Activated CD4-positive, alpha-beta memory T cell treated with anti-CD3 and anti-CD28 coated beads for 36 hours (primary cell): ENCODE measurements at places on chromosomes 2 and 18. TPM values are rescaled to one million over a fixed set of nuclear protein-coding genes. Genes with fewer than 3 reads are reported as not detected.
A peak's percentile ranks its signal among the peaks of the same experiment; 100 is the strongest.

DNA sequence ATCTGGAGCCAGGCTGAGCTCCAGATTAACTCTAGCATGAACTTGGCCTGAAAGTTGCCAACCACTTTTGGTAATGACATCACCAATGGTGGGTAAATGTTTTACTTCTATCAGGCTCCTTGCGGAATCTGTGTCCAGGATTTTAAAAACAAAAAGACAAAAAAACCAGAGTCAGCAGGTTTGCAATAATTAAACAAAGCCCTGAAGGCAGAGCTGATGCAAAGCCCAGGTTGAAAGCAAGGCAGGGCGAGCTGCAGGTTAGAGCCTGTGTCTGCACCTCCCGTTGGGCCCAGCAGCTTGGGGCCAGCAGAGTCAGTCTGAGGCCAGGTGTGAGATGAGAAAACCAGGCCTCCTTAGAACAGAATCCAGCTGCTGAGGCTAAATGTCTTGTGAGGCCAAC, 29.1 kb upstream of the ALK start:
- no peak overlapping the region for H3K27ac ChIP-seq
- no peaks in the 10 kb centered on the region for H3K36me3 ChIP-seq
- no peak overlapping the region for H3K4me3 ChIP-seq
- DNase-seq: no peak
- H3K27me3 ChIP-seq: peaks cover 18% of the 10 kb centered on the region

The LAMA1 gene
- not detected for total RNA-seq

GRCh38 chr2:8984157-8984556, 19.3 kb downstream of the MBOAT2 start:
- H3K27ac ChIP-seq: no peak overlapping the region
- H3K4me3 ChIP-seq: no peak overlapping the region
- no peaks in the 10 kb centered on the region for H3K4me1 ChIP-seq
- no peak for DNase-seq
- H3K36me3 ChIP-seq: no peaks in the 10 kb centered on the region
- H3K27me3 ChIP-seq: peaks cover 4% of the 10 kb centered on the region

DNA sequence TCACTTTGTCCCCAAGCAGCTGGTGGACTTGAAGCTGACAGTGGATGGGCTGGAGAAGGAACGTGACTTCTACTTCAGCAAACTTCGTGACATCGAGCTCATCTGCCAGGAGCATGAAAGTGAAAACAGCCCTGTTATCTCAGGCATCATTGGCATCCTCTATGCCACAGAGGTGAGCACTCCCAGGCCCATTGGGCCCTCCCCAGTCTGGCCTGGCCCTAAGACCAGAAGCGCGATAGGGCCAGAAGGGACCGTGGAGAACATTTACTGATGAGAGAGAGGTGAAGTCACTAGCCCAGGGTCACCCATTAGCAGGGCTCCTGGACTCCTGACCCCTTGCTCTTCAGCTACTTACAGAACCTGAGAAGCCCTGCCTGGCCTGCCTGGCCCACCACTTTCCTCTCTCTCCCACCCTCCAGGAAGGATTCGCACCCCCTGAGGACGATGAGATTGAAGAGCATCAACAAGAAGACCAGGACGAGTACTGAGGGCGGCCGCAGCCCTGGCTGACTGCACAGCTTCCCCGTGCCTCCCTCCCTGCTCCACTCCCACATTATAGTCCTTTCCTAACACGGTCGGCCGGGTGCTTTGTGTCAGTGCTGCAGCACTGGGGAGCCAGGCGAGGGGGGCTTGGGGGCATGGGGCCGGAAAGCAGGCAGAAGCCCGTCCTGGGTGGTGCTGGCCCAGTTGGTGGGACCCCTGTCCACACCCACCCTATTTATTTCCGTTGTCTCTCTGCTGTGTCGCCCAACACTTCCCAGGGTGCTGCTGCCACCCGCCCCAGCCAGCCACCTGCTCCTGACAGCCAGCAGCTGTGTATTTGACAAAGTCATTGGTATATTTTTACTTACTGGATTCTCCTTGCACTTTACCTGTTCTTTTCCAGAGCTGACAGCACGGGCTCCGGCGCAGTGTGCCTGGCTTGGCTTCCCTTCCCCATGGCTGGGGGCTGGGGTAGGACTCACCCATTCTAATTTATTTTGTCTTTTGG, 6.6 kb upstream of the TMEM214 start:
- peaks cover 17% of the 10 kb centered on the region for H3K4me1 ChIP-seq
- no peak overlapping the region for H3K4me3 ChIP-seq
- H3K36me3 ChIP-seq: peaks cover 8% of the 10 kb centered on the region
- DNase-seq: no peak
- H3K27ac ChIP-seq: no peak overlapping the region

The MYCN gene
- 0.17 TPM for total RNA-seq

- H3K27ac ChIP-seq: no peak overlapping the region
- no peaks in the 10 kb centered on the region for H3K27me3 ChIP-seq
- no peak for DNase-seq
- no peaks in the 10 kb centered on the region for H3K36me3 ChIP-seq
- no peaks in the 10 kb centered on the region for H3K4me1 ChIP-seq
- H3K4me3 ChIP-seq: no peak overlapping the region
These were observed 157.8 kb downstream of the ZNF804A start for GRCh38 chr2:184756161-184756560.

DNA sequence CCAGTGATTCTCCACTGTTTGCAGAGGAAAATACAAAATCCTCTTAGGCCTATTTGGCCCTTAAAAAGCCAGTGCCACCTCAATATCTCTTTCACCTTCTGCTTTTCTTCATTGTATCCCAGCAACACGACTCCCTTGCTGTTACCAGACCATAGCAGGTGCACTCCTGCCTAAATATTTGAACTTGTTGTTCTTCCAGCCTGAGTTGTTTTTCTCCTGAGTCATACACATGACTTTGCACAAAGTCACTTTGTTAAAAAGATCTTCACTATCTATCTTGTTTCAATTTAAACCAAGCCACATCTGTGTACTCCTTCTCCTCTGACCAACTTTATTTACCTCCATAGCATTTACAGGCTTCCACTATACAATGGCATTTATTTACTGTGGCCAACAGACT, 103.6 kb downstream of the LRRTM4 start:
- no peak for DNase-seq
- no peaks in the 10 kb centered on the region for H3K27me3 ChIP-seq
- no peak overlapping the region for H3K4me3 ChIP-seq
- no peaks in the 10 kb centered on the region for H3K4me1 ChIP-seq
- H3K27ac ChIP-seq: no peak overlapping the region

DNA sequence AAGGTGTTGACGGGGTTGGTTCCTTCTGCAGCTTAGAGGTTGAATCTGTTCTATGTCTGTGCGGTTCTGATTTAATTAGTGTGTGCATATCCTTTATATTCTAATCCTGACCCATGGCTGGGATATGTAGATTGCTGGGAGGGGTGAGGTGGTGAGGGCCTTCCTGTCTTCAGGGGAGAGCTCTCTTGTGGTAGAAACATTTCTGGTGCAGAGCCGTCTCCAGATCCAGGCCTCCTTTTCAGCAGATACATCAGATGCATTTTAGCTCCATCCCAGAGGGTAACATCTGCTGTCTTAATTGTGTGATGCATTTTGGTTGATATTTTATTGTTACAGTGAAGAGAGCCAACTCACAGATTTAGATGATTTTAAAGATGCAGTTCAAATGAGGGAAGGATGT, 227.8 kb downstream of the AGAP1 start:
- no peaks in the 10 kb centered on the region for H3K36me3 ChIP-seq
- H3K4me1 ChIP-seq: no peaks in the 10 kb centered on the region
- peaks cover 5% of the 10 kb centered on the region for H3K27me3 ChIP-seq
- DNase-seq: no peak
- no peak overlapping the region for H3K4me3 ChIP-seq

GRCh38 chr2:239259603-239260298, 141.1 kb downstream of the HDAC4 start:
- peak overlapping the region; percentile 85 for H3K27ac ChIP-seq
- H3K27me3 ChIP-seq: no peaks in the 10 kb centered on the region
- H3K4me1 ChIP-seq: peaks cover 83% of the 10 kb centered on the region
- DNase-seq: peak; percentile 63

GRCh38 chr2:173431191-173431590, 76.5 kb downstream of the CDCA7 start:
- peaks cover 6% of the 10 kb centered on the region for H3K4me1 ChIP-seq
- H3K4me3 ChIP-seq: no peak overlapping the region
- no peak for DNase-seq

The HSPE1 gene
- 283 TPM for total RNA-seq

GRCh38 chr18:46621871-46622270, 35.1 kb downstream of the LOXHD1 start:
- no peak overlapping the region for H3K4me3 ChIP-seq
- H3K27ac ChIP-seq: no peak overlapping the region
- no peaks in the 10 kb centered on the region for H3K27me3 ChIP-seq
- H3K36me3 ChIP-seq: no peaks in the 10 kb centered on the region
- DNase-seq: no peak

DNA sequence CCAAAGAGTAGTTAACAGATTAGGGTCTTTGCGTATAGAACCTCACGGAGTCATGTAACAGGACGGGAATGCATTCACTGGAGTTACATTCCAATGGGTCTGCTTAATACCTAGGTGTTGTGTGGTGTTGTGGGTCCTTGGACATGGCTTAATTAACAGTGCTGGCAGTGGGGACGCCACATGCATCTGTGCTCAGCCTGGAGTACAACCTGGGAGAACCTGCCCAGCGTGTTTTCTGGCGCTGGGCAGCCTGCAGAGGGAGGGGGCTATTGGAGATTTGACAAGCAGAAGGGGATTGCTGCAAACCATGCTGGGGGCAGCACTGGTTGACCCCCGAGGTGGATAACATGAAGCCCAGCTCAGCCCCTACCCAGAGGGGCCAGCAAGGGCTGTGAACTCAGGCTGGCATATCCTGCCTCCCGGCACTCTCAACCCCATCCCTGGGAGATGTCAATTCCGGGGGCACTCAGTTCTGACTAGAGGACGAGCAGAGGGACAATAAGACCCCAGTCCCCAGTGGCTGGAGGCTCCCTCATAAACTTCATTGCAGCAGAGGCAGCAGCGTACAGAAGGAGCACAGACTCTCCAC, 29.3 kb upstream of the COPS8 start:
- no peak overlapping the region for H3K27ac ChIP-seq
- peaks cover 21% of the 10 kb centered on the region for H3K4me1 ChIP-seq
- DNase-seq: no peak
- no peaks in the 10 kb centered on the region for H3K36me3 ChIP-seq

GRCh38 chr18:54381640-54382039, 23.9 kb downstream of the C18orf54 start:
- no peak overlapping the region for H3K4me3 ChIP-seq
- no peak for DNase-seq
- H3K36me3 ChIP-seq: no peaks in the 10 kb centered on the region
- H3K27me3 ChIP-seq: no peaks in the 10 kb centered on the region
- no peaks in the 10 kb centered on the region for H3K4me1 ChIP-seq
- H3K27ac ChIP-seq: no peak overlapping the region

GRCh38 chr18:32446780-32447179, 23.9 kb downstream of the GAREM1 start:
- H3K4me3 ChIP-seq: no peak overlapping the region
- peaks cover 3% of the 10 kb centered on the region for H3K27me3 ChIP-seq
- no peaks in the 10 kb centered on the region for H3K36me3 ChIP-seq
- no peaks in the 10 kb centered on the region for H3K4me1 ChIP-seq
- H3K27ac ChIP-seq: no peak overlapping the region

DNA sequence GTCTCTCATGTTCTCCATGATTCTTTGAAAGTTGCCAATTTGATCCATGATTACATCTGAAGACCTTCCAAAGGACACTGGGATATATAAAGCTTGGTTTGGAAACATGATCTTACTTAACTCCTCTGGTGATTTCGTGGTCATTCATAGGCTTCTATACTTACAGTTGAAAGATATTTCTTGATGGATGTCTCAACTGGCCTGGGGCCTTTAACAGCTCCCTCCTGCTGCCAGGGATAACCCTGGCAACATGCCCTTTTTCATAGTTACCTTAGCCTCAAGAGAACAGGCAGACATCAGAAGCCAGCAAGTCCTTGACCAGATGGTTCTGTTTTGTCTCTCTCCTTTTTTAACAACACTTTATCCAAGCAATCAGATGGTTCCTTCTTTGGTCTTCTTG, 23.5 kb upstream of the MFF start:
- H3K27me3 ChIP-seq: no peaks in the 10 kb centered on the region
- no peaks in the 10 kb centered on the region for H3K36me3 ChIP-seq
- H3K4me3 ChIP-seq: no peak overlapping the region
- H3K4me1 ChIP-seq: no peaks in the 10 kb centered on the region
- no peak overlapping the region for H3K27ac ChIP-seq
